Stimulated activated CD4-positive, alpha-beta T cell treated with anti-CD3 and anti-CD28 coated beads, Interleukin-2, amount 100 ng/mL, for 48 hours (primary cell): ENCODE measurements at places on chromosomes 1 and 21.

- peak; percentile 37 for DNase-seq
Measured at GRCh38 chr1:226444901-226445300, 37.0 kb upstream of the PARP1 start.

DNA sequence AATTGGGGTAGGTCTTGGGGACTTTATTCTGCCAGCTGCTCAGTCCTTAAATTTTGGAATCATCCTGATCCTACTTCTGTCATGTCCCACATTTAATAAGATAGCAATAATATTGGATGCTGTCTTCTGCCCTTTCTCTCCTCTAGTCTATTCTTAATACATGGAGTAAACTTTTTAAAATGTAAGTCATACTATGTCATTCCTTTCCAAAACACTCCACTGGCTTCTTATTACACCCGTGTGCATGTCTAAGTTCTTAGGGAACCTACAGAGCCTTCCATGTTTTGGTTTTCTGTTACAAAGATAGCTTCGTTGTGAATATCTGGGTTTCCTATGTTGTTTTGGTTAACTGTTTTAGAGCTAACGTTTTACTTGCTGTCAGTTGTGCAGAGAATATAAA is 35.1 kb downstream of the USP25 start:
- DNase-seq = no peak

DNA sequence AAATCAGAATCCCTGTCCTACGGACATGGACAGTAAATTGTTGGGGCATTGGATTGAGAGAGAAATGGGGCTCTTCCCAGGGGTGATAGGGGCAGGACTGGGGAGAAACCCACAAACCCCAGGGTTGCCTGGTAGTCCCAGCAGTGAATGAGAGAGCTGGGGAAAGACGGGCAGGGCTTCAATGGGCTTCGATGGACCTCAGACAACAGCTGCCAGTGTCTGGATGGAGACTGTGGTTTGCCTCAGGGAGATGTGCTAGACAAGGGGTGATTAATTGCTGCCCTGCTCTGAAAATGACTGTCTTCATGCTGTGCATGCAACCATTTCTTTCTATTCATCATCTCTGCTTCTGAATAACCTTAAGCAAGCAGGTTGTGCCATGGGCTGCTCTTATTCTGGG is 7.4 kb downstream of the GPR25 start:
- DNase-seq = no peak

- DNase-seq = no peak
Measured at GRCh38 chr1:197351821-197352440, 83.9 kb downstream of the CRB1 start.

DNA sequence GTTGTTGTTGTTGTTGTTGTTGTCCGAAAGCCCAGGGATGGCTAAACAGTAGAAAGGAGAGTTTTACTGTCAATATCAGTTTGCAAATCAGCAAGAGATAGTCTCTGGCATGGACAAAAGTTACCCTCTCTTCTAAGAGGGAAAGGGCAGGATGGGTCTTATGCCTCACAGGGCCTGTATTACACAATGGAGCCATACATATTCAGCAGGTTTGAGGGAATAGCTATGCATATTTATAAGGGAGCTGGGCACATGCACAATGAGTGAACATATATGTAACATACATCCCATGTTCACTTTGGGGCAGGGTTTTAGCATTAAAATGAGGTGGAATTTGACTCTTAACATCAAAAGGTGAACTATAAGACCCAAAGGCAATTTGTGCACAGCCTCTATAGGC is 84.4 kb upstream of the PGBD5 start:
- DNase-seq = no peak

- no peak for DNase-seq
Measured at GRCh38 chr1:163296504-163297263, 25.1 kb upstream of the NUF2 start.

- DNase-seq = no peak
Measured at GRCh38 chr1:17966341-17966740, 141.3 kb upstream of the IGSF21 start.

DNA sequence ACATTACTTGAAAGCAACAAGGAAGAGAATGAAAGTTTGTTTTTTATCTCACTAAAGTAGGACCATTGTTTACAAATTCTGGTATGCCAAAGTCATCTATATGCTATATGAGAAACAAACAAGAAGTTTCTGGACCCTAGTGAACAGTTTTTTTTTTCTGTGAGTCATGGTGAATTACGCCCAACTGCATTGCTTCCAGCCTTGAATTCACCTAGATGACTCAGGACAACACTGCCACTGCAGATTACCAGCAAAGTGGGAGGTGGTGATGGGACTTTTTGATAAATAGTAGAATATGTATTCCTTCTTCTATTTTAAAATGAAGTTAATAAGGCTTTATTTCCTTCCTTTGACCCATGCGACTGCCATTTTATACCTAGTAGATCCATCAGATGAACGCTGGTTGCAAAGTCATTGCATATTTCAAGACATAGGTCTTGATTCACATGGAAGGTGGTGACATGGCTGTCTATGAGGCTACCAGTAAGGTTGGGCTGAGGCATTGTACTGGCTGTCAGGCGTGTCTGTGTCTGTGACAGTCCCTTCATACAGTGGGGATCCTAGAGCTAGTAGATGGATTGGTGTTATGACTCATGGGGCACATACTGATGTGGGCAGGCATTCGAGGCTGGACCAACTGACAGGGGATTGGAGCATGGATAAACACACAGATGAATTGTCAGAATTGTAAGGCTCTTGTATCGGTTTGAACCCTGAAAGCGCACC is 49.1 kb upstream of the APOBEC4 start:
- no peak for DNase-seq

DNA sequence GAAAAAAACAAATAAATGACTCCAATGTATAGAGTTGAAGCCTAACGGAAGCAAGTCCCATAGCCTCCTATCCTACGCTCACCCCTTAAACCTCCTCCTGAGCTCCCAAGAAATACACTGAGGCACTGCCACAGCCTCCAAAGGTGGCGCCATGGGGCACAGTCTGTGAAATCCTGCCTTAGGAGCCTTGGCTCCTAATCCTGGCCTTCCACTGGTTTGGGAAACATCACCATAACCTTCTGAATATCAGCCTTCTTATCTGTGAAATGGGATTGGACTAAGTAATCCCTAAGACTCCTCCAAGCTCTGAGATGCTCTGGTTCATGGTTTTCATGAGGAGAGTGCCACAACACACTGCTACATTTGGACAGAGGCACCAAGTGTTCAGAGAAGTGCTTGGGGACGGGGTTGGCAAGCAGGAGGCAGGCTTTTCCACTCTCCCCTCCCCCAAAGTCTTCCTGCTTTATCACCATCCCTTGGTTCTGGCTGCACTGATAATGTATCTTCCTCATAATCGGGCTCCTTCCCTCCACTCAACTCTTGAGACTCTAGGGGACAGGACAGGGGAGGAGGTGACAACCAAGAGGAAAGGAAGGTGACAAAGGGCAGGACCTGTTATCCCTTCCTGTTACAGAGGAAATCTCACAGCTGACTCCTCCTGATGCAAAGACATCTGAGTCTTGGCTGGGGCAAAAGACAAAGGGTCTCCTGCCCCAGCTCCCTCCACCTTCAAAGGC is 2.7 kb downstream of the SLAMF7 start:
- DNase-seq = no peak

- DNase-seq = no peak
Measured at GRCh38 chr1:205985330-205986005, 17.7 kb downstream of the RAB7B start.

DNA sequence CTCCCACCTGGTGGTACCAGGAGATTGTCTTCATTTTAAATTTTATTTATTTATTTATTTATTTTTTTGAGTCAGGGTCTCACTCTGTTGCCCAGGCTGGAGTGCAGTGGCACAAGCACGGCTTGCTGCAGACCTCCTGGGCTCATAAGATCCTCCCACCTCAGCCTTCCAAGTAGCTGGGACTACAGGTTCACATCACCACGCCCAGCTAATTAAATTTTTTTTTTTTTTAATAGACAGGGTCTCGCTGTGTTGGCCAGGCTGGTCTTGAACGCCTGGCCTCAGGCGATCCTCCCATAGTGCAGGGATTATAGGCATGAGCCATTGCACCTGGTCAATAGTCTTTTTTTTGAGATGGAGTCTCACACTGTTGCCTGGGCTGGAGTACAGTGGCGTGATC is 8.5 kb downstream of the SLFNL1 start:
- DNase-seq = no peak

DNA sequence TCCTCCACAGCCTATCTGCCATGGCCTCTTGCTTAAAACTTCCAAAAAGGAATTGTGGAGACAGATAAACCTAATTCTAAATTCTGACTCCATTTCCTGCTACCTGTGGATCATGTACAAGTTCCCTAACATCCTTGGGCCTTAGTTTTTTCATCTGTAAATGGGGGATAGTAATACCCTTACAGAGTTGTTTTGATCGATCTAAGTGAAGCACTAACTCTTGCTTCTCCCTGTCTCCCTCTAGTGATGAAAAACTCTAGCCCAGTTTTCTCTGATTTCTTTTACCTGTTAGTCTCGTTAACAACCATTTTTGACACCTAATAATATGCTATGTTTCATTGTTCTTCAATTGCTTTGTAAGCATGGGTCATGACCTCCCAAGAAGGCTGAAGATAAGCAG is 65.9 kb downstream of the TM2D1 start:
- DNase-seq = no peak

GRCh38 chr1:78570539-78570938 is 49.7 kb upstream of the IFI44L start:
- no peak for DNase-seq
